SK-N-MC (cell line): ENCODE measurements at places on chromosomes 7 and 10.

GRCh38 chr7:114008696-114009095 lies 89.9 kb upstream of the PPP1R3A start:
- no peak for DNase-seq

GRCh38 chr10:92284112-92284704 lies 6.7 kb downstream of the CPEB3 start:
- DNase-seq, result no peak

- DNase-seq, result no peak
Observed at GRCh38 chr10:30985512-30985911, 46.2 kb downstream of the ZNF438 start.

DNA sequence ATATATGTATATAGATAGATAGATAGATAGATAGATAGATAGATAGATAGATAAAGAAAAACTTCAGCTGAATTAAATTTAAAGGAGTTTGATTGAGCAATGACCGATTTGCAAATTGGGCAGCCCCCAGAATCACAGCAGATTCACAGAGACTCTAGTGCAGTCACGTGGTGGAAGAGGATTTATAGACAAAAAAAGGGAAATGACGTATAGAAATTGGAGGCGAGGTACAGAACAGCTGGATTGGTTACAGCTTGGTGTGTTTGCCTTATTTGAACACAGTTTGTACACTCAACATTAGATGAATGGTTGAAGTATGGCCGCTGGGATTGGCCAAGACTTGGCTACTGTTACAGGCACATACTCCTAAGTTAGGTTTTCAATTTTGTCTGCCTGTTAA lies 8.2 kb upstream of the PODXL start:
- no peak for DNase-seq

- no peak for DNase-seq
Observed at GRCh38 chr10:121428867-121429266, 169.4 kb downstream of the FGFR2 start.

DNA sequence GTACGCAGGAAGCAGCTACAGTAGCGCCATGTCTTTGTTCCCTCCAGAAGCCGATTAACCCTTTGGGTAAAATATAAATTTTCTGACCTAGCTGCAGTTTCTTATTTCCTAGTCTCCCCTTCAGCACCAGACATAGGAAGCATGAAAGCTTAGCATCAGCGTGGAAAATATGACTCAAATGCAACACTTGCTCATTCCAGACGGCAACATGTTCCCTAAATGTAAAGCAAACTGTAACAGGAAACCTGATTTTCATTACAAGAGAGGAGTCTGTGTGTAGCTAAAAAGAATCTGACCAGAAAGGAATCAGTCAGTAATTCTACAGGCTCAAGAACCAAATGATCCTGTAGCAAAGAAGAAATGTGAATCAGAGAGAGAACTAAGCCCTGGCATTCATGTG lies 219.2 kb downstream of the C7orf25 start:
- DNase-seq, result no peak
